ENCODE measurements at places on chromosomes 1 and 21. TPM values are rescaled to one million over a fixed set of nuclear protein-coding genes. Genes with fewer than 3 reads are reported as not detected.

DNA sequence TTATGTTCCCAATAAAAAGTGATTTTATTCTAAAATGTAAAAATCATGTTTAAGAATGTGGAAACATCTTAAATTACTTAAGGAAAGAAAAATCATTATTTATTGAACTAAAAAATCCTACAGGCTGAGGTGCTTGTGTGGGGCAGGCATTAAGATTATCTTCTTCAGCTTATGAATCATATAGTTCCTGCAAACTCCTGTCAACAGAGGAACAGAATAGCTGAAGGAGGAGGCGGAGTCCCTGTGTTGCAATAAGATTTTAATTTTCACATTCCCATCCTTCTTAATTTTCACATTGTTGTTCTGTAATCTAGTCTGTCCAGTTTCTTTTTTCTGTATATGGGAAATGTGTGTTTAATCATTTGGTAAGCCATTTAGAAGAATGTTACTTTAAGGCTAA lies 20.6 kb upstream of the OLFML3 start:
- DNase-seq: no peak
- no peak overlapping the region for H3K27ac ChIP-seq
- H3K36me3 ChIP-seq: peaks cover 66% of the 10 kb centered on the region
- no peak overlapping the region for H3K4me3 ChIP-seq
- no peaks in the 10 kb centered on the region for H3K27me3 ChIP-seq

GRCh38 chr1:240122639-240123613 lies 31.2 kb downstream of the FMN2 start:
- no peak overlapping the region for H3K27ac ChIP-seq
- no peaks in the 10 kb centered on the region for H3K27me3 ChIP-seq
- no peaks in the 10 kb centered on the region for H3K4me1 ChIP-seq
- DNase-seq: no peak

The FOXD3 gene
- total RNA-seq: not detected

GRCh38 chr1:215776336-215776735 lies 209.2 kb downstream of the KCTD3 start:
- no peak overlapping the region for H3K27ac ChIP-seq
- H3K36me3 ChIP-seq: no peaks in the 10 kb centered on the region
- H3K4me1 ChIP-seq: no peaks in the 10 kb centered on the region
- H3K27me3 ChIP-seq: no peaks in the 10 kb centered on the region

DNA sequence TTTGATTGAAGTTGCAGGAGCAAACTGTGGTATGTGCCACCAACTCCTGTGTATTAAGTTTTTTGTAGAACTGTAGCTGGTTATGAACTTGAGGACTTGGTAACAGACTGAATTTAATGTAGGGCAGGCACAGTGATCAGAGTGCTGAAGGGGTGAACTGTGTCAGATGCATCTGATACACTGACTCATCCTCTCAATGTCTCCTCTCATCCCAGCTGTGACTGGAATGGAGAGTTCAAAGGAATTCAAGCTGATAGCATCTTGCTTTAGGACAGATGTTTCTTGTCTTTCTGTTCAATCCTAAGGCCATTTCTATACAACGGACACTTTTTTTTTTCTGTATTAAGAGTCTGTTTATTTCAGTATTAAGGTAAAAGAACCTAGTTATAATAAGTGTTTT lies 25.0 kb upstream of the GBP1 start:
- no peaks in the 10 kb centered on the region for H3K4me1 ChIP-seq
- no peaks in the 10 kb centered on the region for H3K27me3 ChIP-seq
- H3K4me3 ChIP-seq: no peak overlapping the region

The LORICRIN gene
- total RNA-seq: not detected

- no peak overlapping the region for H3K27ac ChIP-seq
- peaks cover 13% of the 10 kb centered on the region for H3K36me3 ChIP-seq
- no peak for DNase-seq
Measured at GRCh38 chr1:160621633-160622413, 25.0 kb downstream of the SLAMF1 start.

The PRR9 gene
- not detected for total RNA-seq

DNA sequence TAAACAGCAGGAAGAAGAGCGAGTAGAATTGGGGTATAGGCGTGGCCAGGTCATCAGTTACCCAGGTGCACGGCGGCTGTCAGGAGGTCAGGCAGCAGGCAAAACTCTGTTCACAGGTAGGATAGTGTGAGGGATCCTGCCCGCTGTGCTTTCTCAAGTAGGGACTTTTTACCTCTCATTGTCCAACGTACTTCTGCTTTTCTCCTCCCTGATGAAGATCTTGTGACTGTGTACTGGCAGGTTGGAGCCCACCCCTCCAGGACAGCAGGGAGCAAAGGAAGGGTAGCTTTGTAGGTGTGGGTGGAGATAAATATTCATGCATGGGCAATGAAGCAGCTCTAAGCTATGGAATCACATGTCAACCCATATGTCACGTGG lies 373.5 kb downstream of the KIF26B start:
- no peak overlapping the region for H3K4me3 ChIP-seq
- no peak overlapping the region for H3K27ac ChIP-seq
- H3K4me1 ChIP-seq: no peaks in the 10 kb centered on the region
- no peaks in the 10 kb centered on the region for H3K27me3 ChIP-seq
- H3K36me3 ChIP-seq: no peaks in the 10 kb centered on the region
- no peak for DNase-seq

The CFHR2 gene
- total RNA-seq: not detected

The FLVCR1 gene
- total RNA-seq: 14.9 TPM

The SLC44A5 gene
- total RNA-seq: 0.29 TPM

The NKAIN1 gene
- total RNA-seq: not detected

DNA sequence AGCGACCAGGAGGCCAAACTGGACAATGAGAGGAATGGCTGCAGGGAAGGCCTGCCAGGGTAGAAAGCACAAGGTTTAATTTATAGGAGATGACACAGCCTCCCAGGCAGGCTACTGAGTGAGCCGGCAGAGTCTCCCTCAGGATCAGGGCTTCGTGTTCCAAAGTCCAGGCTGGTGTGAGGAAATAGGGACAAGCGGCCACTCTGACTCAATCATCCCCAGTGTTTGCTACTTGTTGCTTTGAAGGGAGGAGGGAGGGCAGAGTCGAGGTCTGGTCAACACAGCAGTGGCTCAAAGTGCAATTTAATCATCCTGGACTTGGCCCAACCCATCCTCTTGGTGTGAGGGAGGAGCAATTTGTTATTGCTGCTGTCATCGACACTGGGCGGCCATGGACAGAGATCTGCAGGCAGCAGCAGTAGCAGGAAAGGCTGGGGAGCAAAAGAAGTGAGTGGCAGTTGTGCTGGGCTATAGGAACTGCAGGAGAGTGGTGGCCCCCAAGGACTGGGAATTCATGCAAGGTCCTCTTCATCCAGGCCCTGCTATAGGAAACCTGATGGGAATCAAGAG lies 27.5 kb downstream of the TBX15 start:
- DNase-seq: no peak
- H3K4me1 ChIP-seq: no peaks in the 10 kb centered on the region
- H3K27me3 ChIP-seq: no peaks in the 10 kb centered on the region
- no peak overlapping the region for H3K27ac ChIP-seq

DNA sequence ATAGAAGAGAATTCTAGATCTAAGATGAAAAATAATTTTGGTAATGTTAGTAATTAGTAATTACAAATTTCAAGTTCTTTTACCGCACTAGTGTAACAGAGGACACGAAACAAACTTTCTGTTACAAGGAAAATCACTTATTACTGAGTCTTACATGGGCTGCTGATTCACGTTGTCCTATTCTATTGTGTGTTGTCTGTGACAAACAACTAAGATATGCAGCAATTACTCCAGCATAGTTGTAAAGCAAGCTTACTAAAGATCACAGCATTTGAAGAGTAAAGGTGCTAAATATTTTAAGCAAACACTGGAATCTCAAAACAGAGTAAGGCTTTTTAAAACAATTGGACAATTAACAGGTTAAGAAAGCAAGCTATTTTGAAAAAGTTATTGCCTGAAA lies 502.3 kb downstream of the KCNT2 start:
- H3K27me3 ChIP-seq: no peaks in the 10 kb centered on the region
- H3K4me3 ChIP-seq: no peak overlapping the region
- no peaks in the 10 kb centered on the region for H3K4me1 ChIP-seq
- DNase-seq: no peak
- H3K27ac ChIP-seq: no peak overlapping the region

The HFM1 gene
- not detected for total RNA-seq

DNA sequence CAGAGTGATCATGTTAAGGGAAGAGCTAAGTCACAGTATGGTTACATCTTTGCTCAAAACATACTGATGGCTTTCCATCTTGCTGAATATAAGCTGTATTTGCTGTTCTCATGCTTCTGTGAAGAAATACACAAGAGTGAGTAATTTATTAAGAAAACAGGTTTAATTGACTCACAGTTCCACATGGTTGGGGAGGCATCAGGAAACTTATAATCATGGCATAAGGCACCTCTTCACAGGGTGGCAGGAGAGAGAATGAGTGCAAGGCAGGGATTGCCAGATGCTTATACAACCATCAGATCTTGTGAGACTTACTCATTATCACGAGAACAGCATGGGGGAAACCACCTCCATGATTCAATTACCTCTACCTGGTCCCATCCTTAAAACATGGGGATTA lies 24.4 kb upstream of the RGS5 start:
- no peak overlapping the region for H3K4me3 ChIP-seq
- no peaks in the 10 kb centered on the region for H3K36me3 ChIP-seq
- no peak overlapping the region for H3K27ac ChIP-seq
- no peak for DNase-seq

GRCh38 chr1:228101614-228101993 lies 1.5 kb downstream of the C1orf35 start:
- DNase-seq: no peak
- H3K4me3 ChIP-seq: peak overlapping the region; percentile 43
- H3K27me3 ChIP-seq: no peaks in the 10 kb centered on the region
- peak overlapping the region; percentile 85 for H3K27ac ChIP-seq
- peaks cover 25% of the 10 kb centered on the region for H3K36me3 ChIP-seq

- no peak for DNase-seq
- H3K4me1 ChIP-seq: peaks cover 30% of the 10 kb centered on the region
- H3K4me3 ChIP-seq: no peak overlapping the region
- H3K27ac ChIP-seq: no peak overlapping the region
Measured at GRCh38 chr1:212228076-212228475, 57.1 kb upstream of the PPP2R5A start.

The LRRC53 gene
- total RNA-seq: not detected

DNA sequence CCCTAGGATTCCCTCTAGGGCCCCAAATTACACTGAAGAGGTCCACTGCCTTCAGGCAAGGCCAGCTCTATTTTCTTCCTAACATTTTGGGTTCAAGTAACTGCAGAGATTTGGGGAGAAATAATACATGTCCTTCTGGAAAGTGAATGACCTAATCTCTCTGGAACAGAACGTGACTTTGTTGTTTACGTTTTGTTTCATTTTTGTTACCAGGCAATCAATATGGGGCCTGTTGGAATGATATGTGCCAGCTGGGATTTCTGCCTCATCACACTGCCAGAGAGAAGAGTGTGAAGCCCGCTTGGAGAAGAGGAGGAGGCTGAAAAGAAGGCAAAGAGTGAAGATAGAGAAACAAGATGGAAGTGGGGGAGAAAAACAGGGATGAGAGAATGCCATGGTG lies 116.7 kb downstream of the FASLG start:
- no peak overlapping the region for H3K27ac ChIP-seq
- H3K4me1 ChIP-seq: no peaks in the 10 kb centered on the region
- H3K27me3 ChIP-seq: no peaks in the 10 kb centered on the region
- DNase-seq: no peak
- no peaks in the 10 kb centered on the region for H3K36me3 ChIP-seq
- H3K4me3 ChIP-seq: no peak overlapping the region

DNA sequence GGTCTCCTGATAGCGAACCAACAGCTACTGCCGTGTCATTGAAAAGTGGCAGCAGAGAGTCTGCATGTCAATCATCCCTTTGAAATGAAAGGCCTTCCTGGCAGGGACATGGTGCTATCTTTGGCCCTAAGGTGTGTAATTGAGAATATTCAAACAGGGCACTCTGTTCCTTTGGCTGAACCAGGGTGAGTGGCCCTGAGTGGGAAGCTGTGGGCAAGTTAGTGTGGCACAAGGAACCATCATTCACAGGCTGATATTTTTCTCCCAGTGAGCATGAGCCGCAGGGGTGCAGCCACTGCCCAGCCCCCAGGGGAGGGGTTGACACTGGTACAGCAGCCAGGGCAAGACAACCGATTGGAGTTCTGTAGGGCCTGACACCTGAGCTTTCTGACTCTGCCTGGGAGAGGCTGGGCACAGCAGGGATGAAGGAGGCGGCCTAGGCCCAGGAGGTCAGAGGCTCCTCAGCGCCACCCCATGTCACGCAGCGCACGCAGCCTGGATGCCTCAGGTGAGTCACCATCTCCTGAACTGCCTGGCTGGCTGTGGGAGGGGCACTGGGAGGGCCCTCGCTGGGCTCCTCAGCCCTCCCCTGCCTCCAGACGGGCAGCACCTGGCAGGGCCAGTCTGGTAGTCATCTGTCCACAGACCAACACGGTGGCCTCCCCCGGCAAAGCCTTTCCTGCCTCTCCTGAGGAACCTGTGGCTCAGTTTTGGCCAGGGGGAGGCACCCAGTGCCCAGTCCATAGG lies 13.2 kb downstream of the QSOX1 start:
- H3K27ac ChIP-seq: no peak overlapping the region
- H3K4me1 ChIP-seq: no peaks in the 10 kb centered on the region
- H3K4me3 ChIP-seq: no peak overlapping the region
- H3K27me3 ChIP-seq: no peaks in the 10 kb centered on the region

GRCh38 chr1:2986549-2987305 lies 34.5 kb upstream of the ACTRT2 start:
- no peaks in the 10 kb centered on the region for H3K36me3 ChIP-seq
- no peak overlapping the region for H3K4me3 ChIP-seq
- no peaks in the 10 kb centered on the region for H3K27me3 ChIP-seq
- DNase-seq: no peak
- no peaks in the 10 kb centered on the region for H3K4me1 ChIP-seq
- H3K27ac ChIP-seq: no peak overlapping the region

The AJAP1 gene
- total RNA-seq: not detected

DNA sequence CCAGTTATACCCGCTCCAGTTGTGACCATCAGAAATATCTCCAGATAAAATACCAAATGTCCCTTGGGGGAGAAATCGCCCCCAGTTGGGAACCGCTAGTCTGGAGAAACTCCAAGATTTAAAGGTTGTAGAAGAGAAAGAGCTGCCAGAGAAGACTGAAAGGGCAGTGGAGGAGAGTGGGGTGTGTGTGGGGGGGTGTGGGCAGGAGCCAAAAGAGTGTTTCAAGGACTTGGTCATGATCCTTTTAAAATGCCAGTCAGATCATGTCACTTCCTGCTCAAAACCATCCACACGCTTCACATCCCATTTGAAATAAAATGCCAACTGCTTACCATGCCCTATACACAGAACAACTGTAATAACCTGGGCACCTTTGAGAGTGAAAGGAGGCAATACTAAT lies 3.4 kb upstream of the HEYL start:
- H3K27ac ChIP-seq: no peak overlapping the region
- DNase-seq: no peak
- H3K27me3 ChIP-seq: peaks cover 14% of the 10 kb centered on the region
- H3K4me3 ChIP-seq: no peak overlapping the region
- no peaks in the 10 kb centered on the region for H3K4me1 ChIP-seq
- H3K36me3 ChIP-seq: no peaks in the 10 kb centered on the region

The MFSD2A gene
- 28.7 TPM for total RNA-seq

DNA sequence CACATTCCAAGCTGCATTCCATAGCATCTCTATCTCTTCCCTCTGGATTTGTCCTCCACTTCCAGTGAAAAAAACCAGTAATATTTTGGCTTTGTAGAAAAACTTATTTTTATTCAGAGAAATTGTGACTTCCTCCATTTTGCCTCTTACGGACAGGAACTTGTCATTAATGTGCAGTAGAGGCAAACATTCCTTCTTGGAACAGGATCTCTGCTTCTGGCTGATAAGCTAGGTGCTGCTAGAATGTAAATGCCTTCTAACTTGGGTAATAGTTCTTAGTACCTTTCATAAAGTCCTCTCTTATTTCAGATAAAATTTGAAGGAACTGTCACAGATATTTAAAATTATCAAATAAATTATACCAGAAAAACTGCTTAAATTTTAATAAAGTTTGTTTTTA lies 707.8 kb downstream of the USP25 start:
- H3K27ac ChIP-seq: no peak overlapping the region
- no peaks in the 10 kb centered on the region for H3K27me3 ChIP-seq
- no peak overlapping the region for H3K4me3 ChIP-seq
- no peaks in the 10 kb centered on the region for H3K36me3 ChIP-seq
- no peaks in the 10 kb centered on the region for H3K4me1 ChIP-seq
